Posterior vena cava (tissue), 2 donors: ENCODE measurements at places on chromosomes 1 and 21. TPM values are rescaled to one million over a fixed set of nuclear protein-coding genes. Genes with fewer than 3 reads are reported as not detected.

The IFT25 gene
- 23.7 TPM for total RNA-seq

The NPHS2 gene
- total RNA-seq: not detected

The DDR2 gene
- total RNA-seq: 138 TPM

The KCND3 gene
- total RNA-seq: 27.8 TPM

- DNase-seq: peak; percentile 46
Measured at GRCh38 chr1:43531906-43532584, 1.4 kb downstream of the PTPRF start.

DNA sequence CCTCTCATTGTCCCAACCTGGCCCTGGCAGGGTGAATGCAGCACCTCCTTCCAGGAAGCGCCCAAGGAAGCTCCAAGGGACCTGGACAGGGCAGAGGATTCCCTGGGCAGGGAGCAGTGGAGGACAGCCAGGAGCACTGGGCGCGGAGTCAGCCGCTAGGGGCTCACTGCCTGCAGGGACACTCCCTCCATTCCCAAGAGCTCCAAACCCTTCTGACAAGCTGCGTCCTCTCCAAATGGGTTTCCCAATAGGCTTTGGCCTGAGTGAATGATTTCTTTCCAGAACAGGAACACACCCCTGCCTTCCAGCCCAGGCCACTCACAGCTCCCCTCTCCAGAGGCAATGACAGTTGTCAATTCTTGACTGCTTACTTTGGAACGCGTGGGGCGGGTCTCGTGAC lies 128.5 kb upstream of the EDN2 start:
- no peak for DNase-seq

DNA sequence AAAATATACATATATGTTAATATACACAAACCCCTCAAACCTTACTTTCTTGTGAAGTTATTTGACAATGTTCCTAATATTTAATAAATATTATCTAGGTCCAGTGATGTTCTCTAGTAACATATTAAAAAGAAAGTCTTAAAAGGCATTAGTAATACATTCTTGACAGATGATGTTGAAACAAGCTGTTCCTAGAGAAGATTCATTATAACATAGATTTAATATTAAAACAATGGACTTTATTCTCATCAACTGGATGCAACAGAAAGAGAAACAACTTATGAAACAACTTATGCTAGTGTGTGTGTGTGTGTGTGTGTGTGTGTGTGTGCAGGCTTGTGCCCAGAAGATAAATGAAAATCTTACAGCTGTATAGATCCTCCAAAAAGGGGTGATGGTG lies 68.5 kb upstream of the PLXNA2 start:
- DNase-seq: no peak

- DNase-seq: no peak
Measured at GRCh38 chr1:32239790-32240139, 7.3 kb upstream of the FAM167B start.

- peak; percentile 26 for DNase-seq
Measured at GRCh38 chr21:31974454-31974985, 101.7 kb downstream of the HUNK start.

GRCh38 chr1:119987112-119987511 lies 82.3 kb downstream of the NOTCH2 start:
- DNase-seq: no peak

DNA sequence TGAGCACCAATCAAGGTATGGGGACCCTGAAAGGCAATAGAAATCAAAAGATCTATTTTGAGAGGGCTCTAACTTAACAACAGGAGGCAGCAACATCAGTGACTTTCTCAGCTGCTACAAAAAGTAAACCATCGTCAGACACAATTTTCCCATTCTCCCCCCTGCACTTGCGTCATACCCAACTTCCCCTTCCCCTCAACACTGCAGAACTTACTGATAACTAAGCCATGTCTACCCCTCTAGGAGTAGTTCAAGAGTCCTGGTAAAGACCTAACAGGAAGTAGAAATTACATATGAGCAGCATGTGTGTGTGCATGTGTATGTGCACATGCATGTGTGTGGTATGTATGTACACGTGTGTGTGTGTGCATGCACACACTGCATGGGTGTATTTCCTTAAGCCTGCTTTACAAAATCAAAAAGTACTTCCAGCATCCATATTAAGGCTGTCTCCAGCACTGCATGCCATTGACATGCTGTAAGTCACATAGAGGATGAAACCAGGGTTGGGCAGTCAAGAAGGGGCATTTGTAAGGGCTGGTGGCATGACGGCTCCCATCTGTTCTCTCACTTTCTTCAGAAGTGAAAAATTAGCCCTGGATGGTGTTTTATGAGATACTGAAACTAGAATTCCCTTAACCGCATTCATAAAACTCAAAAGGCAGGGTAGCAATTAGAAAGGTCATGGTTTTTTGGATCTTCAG lies 460.1 kb upstream of the RUNX1 start:
- no peak for DNase-seq

DNA sequence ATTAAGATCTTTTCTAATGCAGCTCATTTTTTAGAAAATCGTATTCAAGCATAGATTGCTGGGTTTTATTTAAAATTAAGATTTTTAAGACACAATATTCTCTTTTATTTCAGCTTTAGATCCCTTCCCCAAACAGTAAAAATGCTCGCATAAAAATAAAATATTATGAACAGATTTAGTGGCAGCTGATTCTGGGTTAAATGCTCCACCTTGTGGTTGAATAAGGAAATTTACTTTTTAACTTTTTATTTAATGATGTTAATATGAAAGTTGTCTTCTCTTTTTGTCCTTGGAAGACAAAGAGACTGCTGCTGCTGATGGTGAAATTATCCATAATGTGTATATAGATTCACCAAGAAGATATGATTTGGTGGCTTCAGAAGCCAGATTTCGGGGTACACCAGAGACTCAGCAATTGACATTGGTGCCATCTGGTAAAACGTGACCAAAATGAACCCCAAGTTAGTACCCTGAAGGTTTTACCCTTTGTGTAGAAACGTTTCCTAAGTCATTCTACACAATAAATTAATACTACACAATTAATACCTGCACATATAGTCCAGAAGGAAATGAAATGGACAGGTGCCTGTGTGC lies 128.0 kb downstream of the ADAMTS1 start:
- no peak for DNase-seq

- DNase-seq: peak; percentile 72
Measured at GRCh38 chr1:3816331-3817137, 20.2 kb upstream of the LRRC47 start.

GRCh38 chr1:174988986-174989385 lies 10.8 kb upstream of the CACYBP start:
- DNase-seq: no peak
